HS-27A (cell line): ENCODE measurements at places on chromosomes 1 and 21.

DNA sequence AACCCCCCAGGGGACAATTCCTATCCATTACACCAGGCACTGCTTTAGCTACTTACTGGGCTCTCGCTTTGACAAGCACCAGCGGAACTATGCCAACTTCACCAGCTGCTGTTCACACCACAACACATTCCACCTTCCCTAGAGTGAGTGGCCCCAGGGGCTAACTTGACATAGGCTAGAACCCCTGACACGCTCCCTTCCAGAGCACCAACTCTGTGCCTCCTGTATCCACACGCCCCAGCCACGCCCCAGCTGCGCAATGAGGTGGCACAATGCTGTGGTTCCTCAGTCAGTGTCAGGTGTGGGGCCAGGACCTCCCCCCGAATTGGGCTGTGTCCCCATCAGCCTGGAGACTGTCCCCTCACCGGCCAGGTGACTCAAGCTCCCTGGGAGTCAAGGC lies 11.7 kb upstream of the FGR start:
- no peak for DNase-seq

GRCh38 chr1:173117761-173118160 lies 67.0 kb upstream of the TNFSF18 start:
- no peak for DNase-seq

DNA sequence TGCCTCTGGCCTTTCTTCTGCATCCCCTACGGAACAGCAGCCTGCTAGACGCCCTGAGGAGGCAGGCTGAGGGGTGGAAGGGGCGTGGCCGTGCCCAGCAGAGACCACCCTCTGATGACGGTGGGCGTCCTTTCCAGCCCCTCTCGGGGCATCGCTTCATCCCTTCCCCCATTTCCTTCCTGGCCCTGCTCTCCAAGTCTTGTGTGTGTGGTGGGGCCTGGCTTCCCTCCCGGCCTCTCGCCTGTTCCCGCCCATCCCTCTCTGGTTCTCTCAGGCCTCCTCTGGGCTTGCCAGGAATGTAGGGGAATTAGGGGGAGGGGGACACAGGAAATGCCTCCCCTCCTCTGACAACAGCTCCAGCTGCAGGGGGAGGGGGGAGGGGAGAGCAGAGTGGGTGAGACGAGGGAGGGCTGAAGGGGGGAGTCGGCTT lies 51.1 kb downstream of the SKI start:
- no peak for DNase-seq

DNA sequence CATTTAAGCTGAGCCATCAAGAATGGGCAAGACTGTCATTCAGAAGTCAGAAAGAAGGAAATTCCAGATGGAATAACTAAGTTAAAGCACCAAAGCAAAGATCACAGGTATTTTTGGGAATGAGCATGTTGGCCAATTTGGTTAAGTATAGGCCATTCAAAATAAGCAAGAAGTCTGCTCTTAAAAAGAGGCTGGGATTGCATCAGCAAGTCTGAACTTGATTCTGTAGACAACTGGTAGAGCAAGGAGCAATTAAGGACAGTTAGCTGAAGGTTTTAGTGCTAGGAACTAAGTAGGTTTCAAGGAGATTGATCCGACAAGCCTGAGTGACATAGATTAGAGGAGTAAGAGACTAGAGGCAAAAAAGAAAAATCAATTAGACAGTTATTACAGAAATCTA lies 8.4 kb downstream of the ANKRD45 start:
- no peak for DNase-seq

DNA sequence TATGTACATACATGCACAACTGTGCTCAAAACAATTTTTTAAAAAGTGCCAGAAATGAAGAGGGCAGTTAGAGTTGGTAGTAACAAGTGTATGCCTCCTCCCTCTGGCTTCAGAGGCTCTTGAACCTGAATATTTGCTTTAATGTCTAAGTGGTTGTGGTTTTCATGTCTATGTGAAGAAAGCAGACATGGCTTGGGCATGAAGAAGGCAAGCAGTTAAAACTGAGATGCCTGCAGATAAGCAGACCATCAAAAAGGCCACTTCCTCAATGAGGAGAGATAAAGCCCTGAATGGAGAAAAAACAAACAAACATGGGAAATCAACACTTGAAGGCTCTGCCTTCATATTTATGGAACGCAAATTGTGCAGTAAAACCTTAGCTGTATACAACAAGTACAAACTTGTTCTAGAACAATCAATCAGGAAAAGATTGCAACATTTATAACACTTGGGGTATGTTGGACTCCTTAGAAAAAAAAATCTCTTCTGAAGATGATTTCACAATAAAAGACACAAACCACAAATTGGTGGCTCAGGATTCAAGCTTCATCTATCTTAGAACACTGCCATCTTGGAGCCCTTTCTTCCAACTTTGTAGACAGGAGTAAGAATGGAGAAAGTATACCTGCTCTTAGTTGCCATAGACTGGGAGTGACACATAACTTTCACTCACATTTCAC lies 52.7 kb upstream of the PLA2G4A start:
- no peak for DNase-seq

GRCh38 chr21:28229814-28230213 lies 762.9 kb downstream of the LTN1 start:
- DNase-seq, result no peak

DNA sequence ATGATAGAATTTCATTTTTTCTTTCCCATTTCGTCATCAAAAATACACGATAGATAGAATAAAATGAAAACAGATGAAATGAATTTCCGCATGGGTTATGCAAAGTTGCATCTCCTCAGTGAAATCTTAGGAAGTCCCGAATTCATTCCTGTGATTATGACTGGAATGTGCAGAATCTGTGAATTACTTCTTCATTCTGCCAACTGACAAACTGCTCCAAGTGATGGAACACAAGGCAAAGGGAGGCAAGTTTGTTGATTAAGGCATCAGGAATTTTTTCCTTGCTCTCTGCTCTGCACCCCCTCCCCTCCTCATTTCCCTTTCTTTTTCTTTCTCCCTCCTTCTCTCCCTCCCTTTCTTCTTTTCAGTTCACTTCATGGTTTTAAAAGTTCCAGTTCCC lies 37.0 kb upstream of the ADGRL4 start:
- peak; percentile 66 for DNase-seq

DNA sequence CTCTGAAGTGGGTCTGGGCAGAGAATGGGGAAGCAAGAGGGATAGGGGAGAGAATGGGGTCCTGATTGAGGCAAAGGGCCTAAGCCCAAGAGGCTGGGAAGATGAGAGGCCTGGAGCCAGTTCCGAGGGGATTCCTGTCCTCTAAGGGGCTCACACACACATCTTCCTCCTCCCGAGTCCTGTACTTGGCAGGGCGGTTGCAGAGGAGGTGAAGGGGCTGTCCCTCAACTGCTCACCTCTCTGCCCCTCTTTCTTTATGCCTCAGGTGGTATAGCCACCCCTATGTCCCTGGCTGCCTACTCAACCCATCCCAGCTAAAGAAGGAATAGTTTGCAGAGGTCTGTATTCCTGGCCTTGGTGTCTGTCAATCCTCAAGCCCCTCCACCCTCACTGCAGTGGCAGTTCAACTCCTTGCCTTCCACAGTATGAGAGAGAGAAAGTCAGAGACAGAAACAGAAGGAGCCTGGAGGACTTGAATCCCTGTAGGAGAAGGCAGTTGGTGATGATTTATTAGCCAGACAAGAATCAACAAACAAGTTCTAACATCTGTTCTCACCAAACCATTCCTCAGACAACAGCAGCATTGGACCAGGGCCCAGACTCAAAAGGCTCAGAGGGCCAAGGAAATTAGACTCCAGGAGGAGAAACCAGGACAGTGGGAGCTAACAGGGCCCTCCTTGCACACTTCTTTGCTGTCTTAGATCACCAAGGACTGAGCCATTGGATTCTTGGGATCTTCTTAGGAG lies 10.7 kb downstream of the SH2D2A start:
- DNase-seq, result no peak

DNA sequence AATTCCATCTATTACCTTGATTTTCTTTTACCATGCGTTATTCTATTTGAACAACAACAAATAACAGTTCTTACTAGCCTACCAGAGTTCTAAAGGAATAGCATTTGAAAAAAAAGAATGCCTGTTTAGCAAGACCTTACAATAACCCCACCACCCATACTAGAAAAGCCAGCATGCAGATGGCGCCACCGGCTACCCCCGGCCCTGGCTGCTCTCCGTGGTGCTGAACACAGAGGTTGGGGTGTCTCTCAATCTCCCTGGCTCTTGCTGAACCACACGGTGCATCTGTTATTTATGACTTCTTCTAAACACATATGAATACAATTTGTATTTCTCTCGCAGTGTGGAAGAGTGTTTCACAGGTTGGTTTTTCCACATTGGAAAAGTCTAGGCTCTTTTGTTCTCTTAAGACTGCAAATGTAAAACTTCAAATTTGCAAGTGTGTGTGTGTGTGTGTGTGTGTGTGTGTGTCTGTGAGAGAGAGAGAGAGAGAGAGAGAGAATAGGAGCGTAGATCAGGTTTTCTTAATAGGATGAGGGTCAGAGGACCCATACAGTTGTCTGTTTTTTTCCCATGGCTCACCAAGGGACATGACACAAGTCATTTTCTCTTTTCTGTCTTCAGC lies 13.6 kb downstream of the GRIK3 start:
- no peak for DNase-seq

DNA sequence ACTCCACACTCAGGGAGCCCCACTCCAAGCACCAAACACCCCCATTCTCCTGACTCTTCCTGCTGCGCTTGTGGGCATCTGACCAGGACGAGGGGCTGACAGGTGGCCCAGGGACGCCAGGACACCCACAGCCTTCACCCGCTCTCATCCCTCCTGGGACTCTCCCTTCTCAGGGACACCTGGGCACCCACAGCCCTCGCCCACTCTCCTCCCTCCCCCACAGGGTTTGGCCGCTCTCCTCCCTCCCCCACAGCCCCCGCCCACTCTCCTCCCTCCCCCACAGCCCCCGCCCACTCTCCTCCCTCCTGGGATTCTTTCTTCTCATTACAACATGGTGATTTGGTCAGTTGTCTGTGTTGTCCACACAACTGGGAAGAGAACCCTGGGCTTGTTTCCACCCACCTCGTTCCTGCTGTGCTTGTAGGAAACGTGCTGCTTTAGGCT lies 43.4 kb downstream of the PRDM15 start:
- DNase-seq, result no peak

- DNase-seq, result no peak
Observed at GRCh38 chr1:26689504-26689903, 6.3 kb upstream of the ARID1A start.

GRCh38 chr21:39003982-39004633 lies 179.1 kb downstream of the PSMG1 start:
- DNase-seq, result no peak

- DNase-seq, result no peak
Observed at GRCh38 chr1:30411206-30411605, 312.2 kb downstream of the MATN1 start.

- DNase-seq, result peak; percentile 7
Observed at GRCh38 chr1:209106237-209106741, 477.2 kb upstream of the CAMK1G start.

- DNase-seq, result no peak
Observed at GRCh38 chr1:8495928-8496401, 178.1 kb downstream of the SLC45A1 start.

DNA sequence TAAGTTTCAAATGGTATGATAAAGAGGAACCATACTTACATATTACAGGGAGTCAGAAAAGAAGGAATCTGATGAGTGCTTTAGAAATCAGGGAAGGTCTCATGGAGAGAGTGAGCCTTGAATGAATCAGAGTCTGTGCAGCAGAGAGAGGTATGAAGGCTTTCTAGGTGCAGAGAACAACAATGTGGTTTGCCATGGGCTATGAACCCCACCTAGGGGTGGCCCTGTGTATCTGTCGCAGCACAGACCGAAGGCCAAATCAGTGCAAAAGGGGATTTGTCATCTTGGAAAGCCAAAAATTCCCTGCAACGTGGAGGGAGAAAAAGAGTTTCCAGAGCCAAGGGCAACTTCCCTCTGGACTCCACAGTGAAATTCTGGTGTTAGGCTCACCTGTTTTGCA lies 3.5 kb downstream of the PAPPA2 start:
- no peak for DNase-seq

DNA sequence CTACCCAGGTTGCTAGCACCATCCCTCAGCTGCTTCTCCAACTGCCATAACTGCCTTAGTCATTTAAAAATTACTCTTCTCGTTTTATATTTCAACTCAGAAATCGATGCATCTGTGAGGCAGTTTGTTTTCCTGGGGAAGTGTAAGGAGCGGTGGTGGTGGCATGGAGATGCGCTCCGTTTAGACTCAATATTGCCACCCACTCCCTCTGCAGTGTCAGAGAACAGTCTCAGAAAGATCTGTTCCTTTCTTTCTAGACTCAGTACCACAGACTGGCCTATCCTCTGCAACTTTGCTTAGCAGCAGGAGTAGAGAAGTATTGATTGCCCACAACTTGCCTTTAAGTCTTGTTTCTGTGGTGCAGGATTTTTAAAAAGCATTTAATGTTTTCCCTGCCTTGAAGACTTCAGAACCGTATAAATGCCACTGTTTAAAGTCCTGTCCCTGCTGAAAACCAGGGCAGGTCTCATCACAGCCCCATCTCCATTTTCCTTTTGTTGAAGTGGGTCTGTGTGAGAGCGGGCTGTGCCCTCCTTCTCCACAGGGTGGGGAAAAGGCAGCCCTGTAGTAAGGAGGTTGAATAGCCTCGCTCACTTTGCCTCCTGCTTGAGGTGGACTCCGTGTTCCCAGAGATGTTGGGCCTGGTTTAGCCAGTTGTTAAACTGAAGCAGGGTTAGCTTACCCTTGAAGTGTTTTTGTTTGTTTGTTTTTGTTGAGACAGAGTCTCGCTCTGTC lies 105.2 kb downstream of the NFIA start:
- no peak for DNase-seq

DNA sequence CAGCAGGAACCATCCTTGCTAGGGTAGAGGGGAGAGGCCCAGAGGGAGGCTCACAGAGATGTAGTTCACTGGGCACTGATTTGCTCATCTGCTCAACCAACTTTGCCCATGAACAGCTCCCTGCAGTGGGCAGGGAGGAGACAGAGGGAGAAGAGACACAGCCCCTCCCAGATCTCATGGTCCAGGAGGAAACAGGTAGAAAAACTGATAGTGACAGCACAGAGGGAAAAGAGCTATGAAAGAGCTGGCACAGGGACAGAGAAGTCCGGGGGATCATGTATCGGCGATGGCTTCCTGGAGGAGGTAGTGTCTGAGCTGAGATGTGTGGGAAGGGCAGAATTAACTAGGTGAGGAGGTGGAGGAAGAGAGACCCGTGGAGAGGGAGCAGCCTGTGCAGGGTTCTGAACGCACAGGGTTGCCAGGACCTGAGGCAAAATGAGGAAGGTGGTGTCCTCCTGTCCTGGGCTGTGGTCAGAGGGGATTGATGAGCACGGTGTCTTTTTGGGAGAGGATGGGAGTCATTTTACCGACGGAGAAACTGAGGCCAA lies 85.9 kb downstream of the PTPRU start:
- DNase-seq, result no peak

DNA sequence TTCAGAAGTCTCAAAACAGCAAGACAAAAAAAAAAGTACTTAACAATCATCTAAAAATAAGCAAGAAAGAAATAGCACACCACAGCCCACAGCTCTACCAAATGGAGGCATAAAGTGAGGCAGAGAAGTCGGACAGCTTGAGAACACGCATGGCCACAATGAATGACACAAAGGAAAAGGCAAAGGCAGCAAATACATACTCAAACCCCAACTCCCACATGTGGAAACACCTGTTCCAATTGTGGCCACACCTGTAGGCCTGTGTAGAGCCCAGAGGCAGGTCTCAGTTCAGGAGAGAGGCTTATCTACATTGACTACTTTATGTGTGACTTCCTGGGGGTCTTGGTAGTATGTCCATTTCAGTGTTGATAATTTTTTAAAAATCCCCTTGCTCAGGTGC lies 543.5 kb downstream of the LMO4 start:
- DNase-seq, result no peak

- DNase-seq, result no peak
Observed at GRCh38 chr1:28735961-28736449, 735 bp upstream of the YTHDF2 start.

GRCh38 chr1:202069662-202070061 lies 53.1 kb upstream of the GPR37L1 start:
- DNase-seq, result no peak
